CD8-positive, alpha-beta memory T cell (primary cell): ENCODE measurements at places on chromosomes 11 and 22.

- DNase-seq: no peak
Observed at GRCh38 chr11:74687237-74688023, 43.8 kb downstream of the CHRDL2 start.

GRCh38 chr11:9104580-9104979, 13.2 kb upstream of the SCUBE2 start:
- no peak for DNase-seq

DNA sequence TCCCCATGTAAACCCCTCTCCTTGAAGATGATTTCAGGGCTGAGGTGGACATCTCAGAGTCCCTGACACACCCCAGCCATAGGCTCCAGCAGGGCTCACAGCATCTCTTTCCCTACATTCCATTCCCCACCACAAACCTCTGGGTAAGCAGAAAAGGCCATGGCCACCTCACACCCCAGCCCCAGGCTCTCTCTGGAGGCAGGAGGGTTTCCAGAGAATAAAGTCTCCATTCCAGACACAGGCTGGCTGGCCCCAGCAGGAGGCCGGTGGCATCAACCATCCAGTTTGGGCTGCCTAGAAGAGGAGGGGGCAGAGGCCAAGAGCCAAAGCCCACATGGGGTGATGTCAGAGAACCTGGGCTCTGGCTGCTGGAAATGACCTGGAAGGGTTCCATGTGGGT, 61.4 kb downstream of the TP53I11 start:
- no peak for DNase-seq

DNA sequence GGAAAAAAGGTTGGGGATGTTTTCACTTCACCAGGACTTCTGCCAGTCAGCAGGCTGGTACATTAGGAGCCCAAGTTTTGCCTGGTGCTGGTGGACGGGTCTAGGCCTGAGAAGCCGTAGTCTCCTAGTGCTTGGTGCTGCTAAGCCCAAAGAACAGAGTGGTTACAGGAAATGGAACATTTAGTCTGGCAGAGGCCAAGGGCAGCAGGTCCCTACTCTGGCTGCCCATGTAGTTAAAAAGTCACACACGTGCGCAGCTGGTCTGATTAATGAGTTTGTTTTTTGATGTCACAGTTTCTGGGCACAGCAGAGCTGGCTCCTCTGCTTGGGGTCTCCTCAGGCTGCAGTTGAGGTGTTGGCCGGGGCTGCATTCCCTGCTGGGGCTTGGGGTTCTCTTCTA, 20.6 kb downstream of the BCR start:
- DNase-seq: no peak

DNA sequence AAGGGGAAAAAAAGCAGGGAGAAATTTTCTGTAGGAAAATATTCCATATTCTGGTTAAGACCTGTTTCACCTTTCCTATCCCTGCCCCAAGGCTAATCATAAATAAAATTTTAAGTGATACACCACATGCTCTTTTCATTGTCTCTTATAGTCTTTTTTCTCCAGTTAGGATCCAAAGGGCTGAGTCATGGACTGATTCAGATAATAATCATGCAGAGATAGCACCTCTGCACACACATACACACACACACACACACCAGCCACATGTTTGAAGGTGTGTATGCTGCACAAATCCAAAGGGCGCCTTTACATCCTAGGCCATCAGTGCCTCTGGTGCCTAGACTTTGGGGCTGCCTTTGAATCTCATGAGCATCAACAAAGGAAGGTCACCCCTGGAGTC, 35.5 kb upstream of the CWF19L2 start:
- no peak for DNase-seq

- no peak for DNase-seq
Observed at GRCh38 chr11:123072762-123073161, 10.8 kb upstream of the HSPA8 start.

DNA sequence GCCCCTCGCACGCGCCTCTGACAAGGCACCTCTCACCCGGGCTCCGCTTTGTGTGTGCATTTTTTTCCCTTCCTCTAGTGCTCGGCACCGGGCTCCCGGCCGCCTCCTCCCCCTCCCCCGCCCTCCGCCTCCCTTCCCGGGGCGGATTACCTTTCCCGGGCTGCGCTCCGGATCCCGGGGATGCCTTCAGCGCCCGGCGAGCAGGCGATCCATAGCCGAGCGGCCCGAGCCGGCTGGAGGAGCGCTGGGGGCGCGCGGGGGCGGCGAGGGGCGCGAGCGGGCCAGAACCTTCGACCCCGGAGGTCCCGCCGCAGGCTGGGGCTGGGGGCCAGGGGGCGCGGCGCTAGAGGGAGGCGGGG, 282 bp downstream of the MPPED2 start:
- no peak for DNase-seq

DNA sequence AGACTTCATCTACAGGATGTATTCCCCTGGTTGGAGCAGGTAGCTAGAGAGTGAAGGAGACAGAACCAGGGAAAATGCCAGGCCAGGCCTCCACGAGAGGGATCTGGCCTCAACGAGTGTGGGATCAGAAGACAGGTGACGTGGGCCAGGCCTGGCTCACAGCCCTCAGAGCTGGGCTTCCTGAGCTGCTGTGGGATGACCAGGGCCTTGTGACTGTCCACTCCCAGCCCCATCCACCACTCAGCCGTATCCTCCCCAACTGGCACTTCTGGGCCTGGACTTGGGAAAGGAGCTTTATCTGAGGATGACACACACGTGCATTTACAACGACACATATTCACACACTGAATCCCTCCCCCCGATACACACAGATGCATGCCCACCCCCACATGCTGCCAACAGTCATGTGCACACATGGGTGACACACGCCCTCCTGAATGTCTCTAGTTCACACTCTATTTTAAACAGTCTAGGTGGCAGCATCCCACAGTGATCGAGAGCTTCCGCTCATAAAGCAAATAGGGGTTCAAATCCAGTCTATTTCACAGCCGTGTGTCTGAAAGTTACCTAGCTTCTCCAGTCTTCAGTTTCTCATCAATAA, 93.1 kb downstream of the TP53I11 start:
- DNase-seq: no peak

DNA sequence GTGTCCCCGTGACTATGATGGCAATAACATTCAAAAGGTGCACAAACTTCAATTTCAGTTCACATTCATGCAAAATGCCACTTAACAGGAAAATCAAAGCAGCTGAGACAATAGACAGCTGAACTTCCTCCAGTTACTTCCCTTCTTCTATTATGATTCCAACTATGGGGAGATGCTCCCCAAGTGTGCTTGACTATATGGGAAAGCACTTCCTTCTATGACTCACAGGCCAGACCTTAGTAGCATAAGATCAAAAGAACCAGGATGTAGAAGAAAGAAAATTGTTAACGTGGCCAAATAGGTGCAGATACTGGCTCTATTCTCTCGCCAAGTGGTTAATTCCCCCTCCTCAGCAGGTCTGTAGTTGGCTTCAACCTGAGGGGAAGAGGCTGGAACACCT, 7.8 kb upstream of the FAT3 start:
- no peak for DNase-seq
